ENCODE measurements at places on chromosomes 7 and 10.

- no peak for DNase-seq
Measured at GRCh38 chr10:126930883-126931503, 25.8 kb downstream of the DOCK1 start.

GRCh38 chr10:8431511-8431910 is 377.0 kb downstream of the GATA3 start:
- no peak for DNase-seq

DNA sequence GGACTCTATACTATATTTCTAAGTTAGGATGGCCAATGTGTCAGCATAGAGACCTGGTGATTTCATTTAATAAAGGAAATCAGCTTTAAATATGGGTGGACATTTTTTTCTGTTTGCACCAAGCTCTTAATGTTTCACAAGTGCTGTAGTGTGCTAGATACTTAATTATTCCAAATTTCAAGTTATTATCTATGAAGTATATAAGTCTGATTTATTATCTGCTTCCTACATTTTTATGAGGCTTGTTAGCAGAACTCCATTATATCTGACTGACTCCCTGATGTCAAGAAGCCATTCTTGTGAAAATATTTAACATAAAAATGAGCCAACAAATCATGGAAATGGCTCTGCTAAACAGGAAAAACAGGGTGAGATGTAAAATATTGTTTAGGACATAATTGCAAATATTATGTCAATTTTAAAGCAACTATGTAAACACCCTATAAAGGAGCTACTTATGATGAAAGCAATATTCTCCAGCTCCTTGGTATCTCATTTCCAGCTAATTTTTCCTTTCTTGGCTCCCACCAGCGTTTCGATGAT is 1415.2 kb downstream of the GATA3 start:
- no peak for DNase-seq

DNA sequence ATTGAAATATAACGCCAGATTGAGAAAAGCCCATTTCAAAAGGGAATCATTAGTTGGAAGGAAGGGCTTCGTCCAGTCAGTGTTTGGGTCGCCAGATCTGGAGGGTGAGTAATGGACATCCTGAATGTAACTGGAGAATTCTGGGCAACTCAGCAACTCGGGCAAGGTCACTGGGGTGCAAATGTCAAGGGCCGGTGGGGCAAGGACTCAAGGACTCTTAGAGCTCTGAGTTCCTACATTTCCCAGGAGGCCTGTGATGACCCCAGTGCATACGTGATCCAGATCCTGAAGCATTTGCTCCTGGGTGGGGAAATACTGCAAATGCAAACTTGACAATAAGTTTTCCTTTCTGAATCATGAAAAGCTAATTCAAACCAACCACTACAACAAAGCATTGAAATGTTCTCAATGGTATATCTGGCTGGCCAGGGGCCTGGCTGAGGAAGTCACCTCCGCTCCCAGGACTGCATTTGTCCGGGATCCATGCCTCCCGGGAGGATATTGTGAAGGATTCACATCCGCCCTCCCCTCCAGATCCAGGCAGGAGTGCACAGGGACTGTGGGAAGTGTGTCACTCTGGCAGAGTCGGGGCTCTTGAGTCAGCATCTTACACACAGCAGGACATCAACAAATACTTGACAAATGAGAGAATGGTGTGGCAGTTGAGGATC is 164.0 kb downstream of the FANK1 start:
- no peak for DNase-seq

DNA sequence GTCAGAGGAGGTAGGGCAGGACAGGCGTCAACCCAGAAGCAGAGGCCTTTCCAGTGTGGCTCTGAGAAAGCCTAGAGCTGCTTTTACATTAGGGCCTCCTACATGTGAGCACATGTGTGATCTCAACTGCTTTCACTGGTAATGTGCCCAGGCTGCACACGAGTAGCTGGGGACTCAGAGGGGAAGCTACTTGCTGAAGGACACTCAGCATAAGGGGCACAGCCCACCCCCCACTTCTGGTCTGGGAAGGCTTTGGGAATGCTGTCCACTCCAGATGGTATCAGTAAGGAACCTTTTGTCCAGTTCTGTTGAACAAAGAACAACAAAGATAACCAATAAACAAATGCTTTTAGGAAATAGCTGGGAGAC is 18.9 kb downstream of the PRF1 start:
- no peak for DNase-seq

- DNase-seq: no peak
Measured at GRCh38 chr10:44383749-44384600, 922 bp downstream of the CXCL12 start.
